ENCODE measurements at places on chromosomes 11 and 22.

GRCh38 chr11:69238573-69239351 lies 55.2 kb upstream of the MYEOV start:
- no peak for DNase-seq

DNA sequence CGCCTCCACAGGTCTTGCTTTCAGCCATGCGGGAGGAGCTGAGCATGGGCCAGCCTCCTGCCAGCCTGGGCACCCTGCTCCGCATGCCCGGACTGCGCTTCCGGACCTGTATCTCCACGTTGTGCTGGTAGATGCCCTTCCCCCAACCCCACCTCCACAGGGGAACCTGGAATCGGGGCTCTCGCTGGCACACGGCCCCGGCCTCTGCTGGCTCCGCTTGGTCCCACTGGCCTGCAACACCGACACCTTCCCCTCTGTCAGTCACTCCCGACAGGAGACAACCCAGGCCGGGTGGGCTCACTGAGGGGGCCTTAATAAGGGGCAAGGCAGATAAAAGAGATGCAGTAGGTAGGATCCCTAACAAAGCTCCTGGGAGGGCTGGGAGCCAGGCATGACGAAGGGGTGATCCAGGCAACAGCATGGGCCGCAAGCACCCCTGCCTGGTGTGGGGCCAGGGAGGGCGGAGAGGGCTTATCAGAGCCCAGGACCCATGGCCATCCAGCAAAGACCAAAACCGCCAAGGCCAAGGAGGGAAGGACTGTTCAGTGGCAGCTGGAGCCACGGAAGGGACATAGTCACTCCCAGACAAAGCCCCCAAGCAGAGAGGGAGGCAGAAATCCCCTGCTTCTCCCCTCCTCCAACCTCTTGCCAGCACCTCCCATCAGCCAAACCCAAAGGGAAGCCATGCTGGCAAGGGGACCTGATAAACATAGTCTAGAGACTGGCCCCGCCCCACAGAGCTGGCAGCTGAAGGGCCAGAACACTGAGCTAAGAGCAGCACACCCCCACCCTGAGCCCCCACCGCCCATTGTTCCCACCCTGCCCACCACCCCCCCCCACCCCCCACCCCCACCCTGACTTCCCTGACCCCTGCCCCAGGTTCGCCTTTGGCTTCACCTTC lies 8.0 kb downstream of the SLC22A12 start:
- no peak for DNase-seq

GRCh38 chr22:38754751-38755154 lies 1.0 kb downstream of the SUN2 start:
- no peak for DNase-seq

DNA sequence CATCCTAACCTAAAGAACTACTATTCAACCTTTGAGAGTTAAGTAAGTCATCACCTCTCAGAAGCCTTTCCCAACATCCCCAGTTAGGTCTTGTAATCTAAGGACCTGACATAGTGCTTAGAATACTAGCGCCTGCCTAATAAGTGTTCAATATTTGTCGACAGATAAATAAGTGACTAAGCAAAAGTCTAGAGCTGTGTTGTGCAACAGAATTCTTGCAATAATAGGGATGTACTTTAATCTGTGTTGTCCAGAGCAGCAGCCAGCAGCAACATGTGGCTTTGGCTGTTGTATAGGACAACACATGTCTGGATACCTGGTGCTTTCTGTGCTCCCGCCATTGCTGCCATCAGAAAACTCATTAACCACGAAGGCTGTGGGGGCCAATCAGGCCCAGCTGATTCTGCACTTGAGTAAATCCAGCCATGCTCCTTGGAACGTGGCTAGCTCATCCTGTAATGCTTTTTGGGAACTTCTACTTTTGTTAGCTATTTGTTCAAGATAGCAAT lies 66.8 kb upstream of the NTM start:
- DNase-seq = no peak

DNA sequence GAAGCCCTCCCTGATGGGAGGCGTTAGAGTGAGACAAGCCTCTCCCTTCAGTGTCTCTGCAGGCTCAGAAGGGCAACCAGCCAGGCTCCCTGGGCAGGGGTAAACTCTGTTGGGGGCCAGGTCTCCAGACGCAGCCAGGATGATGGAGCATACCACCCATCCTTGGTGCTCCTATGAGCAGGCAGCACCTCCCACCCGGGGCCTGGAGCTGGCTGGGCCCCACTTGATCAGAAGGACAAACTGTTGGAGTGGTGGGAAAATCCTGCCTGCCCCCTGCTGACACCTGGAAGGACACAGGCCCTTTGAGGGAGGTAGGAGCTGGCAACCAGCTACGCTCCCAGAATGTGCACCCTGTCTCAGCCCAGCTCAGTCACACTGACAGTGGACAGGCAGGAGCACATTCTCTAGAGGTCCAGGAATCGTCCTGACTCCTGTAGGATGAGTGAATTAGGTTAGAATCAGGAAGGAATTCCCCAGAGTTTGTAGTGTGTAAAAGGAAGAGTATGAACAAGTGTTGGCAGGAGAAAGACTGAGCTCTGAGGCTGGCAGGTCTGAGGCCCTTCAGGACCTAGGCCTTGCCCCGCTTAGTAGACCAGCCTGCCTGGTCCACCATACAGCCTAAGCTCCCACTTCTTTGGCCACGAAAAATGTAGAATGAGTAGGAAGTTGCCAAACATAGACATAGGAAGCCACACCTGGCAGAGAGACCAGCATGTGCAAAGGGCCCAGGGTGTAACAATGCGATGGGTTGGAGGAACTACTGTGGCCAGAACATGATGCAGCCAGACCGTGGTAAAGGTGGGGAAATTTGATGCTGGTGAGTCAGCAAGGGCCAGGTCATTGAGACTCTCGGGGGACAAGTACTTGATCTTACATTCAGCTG lies 19.1 kb downstream of the ARHGEF17 start:
- DNase-seq = no peak

DNA sequence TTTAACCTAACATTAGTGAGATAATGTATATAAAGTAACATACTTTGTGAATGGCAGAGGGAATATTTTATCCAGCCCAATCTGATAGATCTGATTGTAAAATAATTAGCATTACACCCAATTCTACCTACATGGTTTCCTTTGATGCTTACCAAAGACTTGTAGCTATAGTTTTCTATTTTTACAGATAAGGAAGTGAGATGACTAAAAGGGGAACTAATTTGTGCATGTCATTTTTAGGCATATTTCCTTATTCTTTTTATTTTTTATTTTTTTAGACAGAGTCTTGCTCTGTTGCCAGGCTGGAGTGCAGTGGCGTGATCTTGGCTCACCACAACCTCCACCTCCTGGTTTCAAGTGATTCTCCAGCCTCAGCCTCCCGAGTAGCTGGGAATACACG lies 793.7 kb upstream of the LRRC4C start:
- no peak for DNase-seq

- no peak for DNase-seq
These were observed 32.1 kb downstream of the ARFGAP2 start for GRCh38 chr11:47144541-47144940.

DNA sequence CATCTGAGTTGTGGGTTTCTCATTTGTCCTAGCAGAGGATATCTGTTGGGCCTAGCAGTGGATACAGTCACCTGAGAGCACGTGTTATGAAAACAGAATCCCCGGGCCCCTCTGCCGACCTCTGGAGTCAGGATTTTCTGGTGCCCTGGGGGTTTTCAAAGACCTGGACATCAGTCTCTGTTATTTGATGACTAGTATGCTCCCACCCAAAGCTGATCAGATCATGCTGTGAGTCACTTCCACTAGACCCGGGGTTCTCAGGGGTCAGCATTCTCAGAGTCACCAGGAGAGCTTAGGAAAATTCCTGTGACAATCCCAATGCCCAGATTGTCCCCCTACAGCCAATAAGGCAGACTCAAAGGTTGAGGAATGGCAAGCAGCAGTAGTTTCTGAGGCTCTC lies 38.7 kb downstream of the KCNJ1 start:
- DNase-seq = no peak

Measured in B cell (primary cell).